Muscle of leg (tissue), 16 donors: ENCODE measurements at places on chromosomes 5 and 9.

- H3K27me3 ChIP-seq: no peaks in the 10 kb centered on the region
- DNase-seq: no peak
- no peak overlapping the region for H3K4me3 ChIP-seq
- no peak overlapping the region for H3K27ac ChIP-seq
- H3K4me1 ChIP-seq: no peaks in the 10 kb centered on the region
- H3K36me3 ChIP-seq: no peaks in the 10 kb centered on the region
These were observed 391.6 kb downstream of the TMEM161B start for GRCh38 chr5:87877023-87877422.

GRCh38 chr5:87007737-87008136 lies 259.9 kb upstream of the RASA1 start:
- no peaks in the 10 kb centered on the region for H3K27me3 ChIP-seq
- no peaks in the 10 kb centered on the region for H3K4me1 ChIP-seq
- H3K4me3 ChIP-seq: no peak overlapping the region
- H3K36me3 ChIP-seq: no peaks in the 10 kb centered on the region

- no peak for DNase-seq
- H3K36me3 ChIP-seq: no peaks in the 10 kb centered on the region
- no peak overlapping the region for H3K4me3 ChIP-seq
- H3K27ac ChIP-seq: no peak overlapping the region
These were observed 131.0 kb upstream of the CCNG1 start for GRCh38 chr5:163306421-163306820.

DNA sequence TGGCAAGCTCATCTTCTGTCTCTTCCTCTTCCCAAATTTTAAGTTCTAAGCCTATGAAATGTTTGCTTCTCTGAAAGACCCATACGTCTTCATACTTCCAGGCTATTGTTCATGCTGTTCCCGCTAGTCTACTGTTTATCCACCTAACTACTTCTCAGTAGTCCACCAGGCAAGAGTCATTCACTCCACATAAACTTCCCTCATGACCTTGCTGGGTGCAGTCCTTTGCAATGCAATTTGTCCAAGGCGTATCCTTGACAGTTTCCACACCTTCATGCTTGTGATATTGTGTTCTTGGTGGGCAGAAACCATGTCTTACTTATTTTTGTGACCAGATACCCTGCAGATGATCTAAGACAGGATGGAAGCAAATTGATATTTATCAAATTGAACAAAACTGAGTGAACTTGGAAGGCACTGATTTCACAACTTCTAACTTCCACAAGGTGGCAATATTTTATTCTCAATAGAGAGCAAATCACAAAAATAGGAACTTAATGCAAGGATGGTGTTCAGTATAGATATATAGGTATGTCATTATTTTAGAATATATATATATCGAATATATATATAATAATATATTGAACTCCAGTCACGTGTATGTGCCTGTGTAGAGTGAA lies 30.3 kb downstream of the TYRP1 start:
- no peak overlapping the region for H3K27ac ChIP-seq
- peak; percentile 53 for DNase-seq
- no peaks in the 10 kb centered on the region for H3K36me3 ChIP-seq
- H3K4me1 ChIP-seq: no peaks in the 10 kb centered on the region

GRCh38 chr9:114469091-114469853 lies 36.0 kb downstream of the WHRN start:
- H3K36me3 ChIP-seq: no peaks in the 10 kb centered on the region
- H3K4me3 ChIP-seq: no peak overlapping the region
- no peak overlapping the region for H3K27ac ChIP-seq
- no peaks in the 10 kb centered on the region for H3K4me1 ChIP-seq
- DNase-seq: no peak

GRCh38 chr9:112839331-112839730 lies 51.3 kb downstream of the SLC46A2 start:
- H3K4me1 ChIP-seq: no peaks in the 10 kb centered on the region
- H3K36me3 ChIP-seq: peaks cover 18% of the 10 kb centered on the region
- peak; percentile 55 for DNase-seq

GRCh38 chr5:120164986-120165385 lies 299.1 kb upstream of the PRR16 start:
- H3K36me3 ChIP-seq: no peaks in the 10 kb centered on the region
- H3K4me3 ChIP-seq: no peak overlapping the region
- H3K4me1 ChIP-seq: no peaks in the 10 kb centered on the region
- H3K27ac ChIP-seq: no peak overlapping the region

DNA sequence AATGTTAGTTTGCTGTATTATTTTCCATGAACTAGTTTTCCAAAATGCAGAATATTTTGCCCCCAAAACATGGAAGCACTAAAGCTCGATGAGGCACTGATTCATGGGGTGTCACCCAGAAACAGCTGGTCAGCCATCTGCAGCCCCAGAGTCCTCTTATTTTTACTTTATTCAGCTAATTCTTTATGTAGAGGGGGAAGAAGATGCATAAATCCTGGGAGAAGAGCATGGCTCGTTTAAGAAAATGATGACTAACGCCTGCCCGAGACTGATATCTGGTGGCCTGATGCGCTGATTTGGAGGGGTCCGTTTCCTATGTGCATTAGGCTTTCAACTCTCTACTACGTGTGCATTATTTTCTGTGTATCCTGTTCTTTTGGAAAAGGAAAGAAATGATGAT lies 390.3 kb upstream of the MEF2C start:
- H3K27me3 ChIP-seq: no peaks in the 10 kb centered on the region
- H3K36me3 ChIP-seq: no peaks in the 10 kb centered on the region
- no peak overlapping the region for H3K4me3 ChIP-seq
- H3K4me1 ChIP-seq: peaks cover 10% of the 10 kb centered on the region
- no peak overlapping the region for H3K27ac ChIP-seq

DNA sequence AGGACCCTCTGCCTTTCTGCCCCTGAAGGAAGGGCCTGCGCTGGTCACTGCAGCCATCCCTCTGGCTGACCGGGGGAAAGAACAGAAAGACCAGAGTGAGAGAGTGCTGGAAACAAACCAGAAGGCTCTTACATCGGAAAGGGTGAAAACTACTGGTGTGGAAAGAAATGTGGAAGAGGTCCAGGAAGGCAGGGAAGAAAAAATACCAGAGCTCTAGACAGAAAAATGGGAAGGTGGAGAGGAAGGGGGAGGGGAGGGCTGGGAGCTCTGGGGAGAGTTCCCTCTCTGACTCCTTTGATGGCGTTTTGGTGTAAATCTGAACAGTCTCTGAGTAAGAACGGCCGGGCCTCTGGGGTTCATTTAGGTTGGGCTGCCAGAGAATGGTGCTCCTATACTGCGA lies 47.7 kb downstream of the COL23A1 start:
- no peak overlapping the region for H3K27ac ChIP-seq

- H3K36me3 ChIP-seq: no peaks in the 10 kb centered on the region
- H3K27me3 ChIP-seq: peaks cover 10% of the 10 kb centered on the region
- peak overlapping the region; percentile 96 for H3K27ac ChIP-seq
- H3K4me1 ChIP-seq: peaks cover 20% of the 10 kb centered on the region
- peak; percentile 46 for DNase-seq
- H3K4me3 ChIP-seq: peak overlapping the region; percentile 82
These were observed 278.1 kb downstream of the AOPEP start for GRCh38 chr9:95004411-95005277.

DNA sequence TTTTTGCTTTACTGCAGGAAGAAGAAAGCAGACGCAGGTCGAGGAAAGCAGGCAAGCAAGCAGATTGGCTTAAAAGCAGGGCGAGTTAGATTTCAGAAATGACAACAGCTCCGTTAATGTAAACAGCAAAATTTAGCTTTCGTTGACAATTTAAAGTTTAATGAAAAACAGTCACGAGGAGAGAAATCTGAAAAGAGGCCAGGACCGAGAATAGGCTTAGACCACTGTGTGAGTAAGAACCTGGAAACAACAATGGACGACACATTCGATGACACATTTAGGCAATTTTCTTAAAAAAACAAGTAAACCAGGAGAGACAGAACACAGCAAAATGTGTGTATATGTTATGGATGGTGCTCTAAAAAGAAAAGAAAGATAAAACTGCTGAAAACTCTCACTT lies 155.3 kb downstream of the ISOC1 start:
- no peaks in the 10 kb centered on the region for H3K4me1 ChIP-seq
- no peaks in the 10 kb centered on the region for H3K36me3 ChIP-seq
- H3K27ac ChIP-seq: no peak overlapping the region
- peak; percentile 60 for DNase-seq

- H3K4me1 ChIP-seq: peaks cover 2% of the 10 kb centered on the region
- H3K27ac ChIP-seq: no peak overlapping the region
- H3K4me3 ChIP-seq: no peak overlapping the region
- DNase-seq: no peak
- no peaks in the 10 kb centered on the region for H3K36me3 ChIP-seq
These were observed 15.3 kb downstream of the ASS1 start for GRCh38 chr9:130459941-130460669.
